Stimulated activated CD8-positive, alpha-beta memory T cell treated with anti-CD3 and anti-CD28 coated beads, Interleukin-2, amount 100 ng/mL, for 1 hour (primary cell): ENCODE measurements at places on chromosomes 2 and 18.

DNA sequence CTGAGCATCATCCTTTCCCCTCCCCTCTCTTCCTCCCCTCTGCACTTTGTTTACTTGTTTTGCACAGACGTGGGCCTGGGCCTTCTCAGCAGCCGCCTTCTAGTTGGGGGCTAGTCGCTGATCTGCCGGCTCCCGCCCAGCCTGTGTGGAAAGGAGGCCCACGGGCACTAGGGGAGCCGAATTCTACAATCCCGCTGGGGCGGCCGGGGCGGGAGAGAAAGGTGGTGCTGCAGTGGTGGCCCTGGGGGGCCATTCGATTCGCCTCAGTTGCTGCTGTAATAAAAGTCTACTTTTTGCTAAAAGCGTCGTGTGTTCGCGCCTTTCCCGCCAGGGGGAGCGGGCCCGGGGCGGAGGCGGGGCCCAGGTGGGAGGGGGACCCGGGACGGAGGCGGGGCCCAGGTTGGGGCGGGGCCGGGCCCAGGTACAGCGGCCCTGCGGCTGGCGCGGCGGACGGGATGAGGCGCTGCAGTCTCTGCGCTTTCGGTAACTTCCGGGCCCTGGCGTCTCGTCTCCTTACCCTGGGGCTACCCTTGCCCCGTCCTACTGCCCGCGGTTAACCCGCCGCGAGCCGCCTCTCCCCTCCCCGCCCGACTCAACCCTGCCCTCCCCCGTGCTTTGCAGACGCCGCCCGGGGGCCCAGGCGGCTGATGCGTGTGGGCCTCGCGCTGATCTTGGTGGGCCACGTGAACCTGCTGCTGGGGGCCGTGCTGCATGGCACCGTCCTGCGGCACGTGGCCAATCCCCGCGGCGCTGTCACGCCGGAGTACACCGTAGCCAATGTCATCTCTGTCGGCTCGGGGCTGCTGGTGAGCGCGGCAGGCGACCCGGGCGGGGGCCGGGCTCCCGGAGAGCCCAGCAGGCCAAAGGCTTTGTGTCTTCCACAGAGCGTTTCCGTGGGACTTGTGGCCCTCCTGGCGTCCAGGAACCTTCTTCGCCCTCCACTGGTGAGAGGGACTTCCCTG lies at the start of gene KRTCAP3:
KRTCAP3 (plus strand) TSS at position 424 of the 962 bp plus-strand sequence; CDS start at position 456, 32 bp downstream.
- peak; percentile 12 for DNase-seq

DNA sequence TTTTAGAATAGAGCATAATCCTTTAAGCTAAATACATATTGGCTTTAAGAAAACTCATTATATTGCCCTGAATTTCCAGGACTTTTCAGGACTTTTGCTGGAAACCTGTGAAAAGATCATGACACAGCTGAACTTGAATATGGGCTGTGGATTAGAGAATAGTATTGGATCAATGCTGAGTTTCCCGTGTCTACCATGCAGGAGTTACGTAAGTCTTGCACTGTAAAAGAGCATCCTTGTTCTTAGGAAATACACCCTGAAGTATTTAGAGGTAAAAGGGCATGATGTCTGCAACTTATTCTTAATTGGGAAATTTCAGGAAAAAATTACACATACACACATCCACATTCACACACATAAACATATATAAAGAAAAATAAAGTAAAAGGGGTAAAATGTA lies 82.1 kb downstream of the ZFP36L2 start:
- no peak for DNase-seq

GRCh38 chr2:238684362-238685326 lies 163.2 kb upstream of the TWIST2 start:
- no peak for DNase-seq

GRCh38 chr2:195612611-195613495 lies 44.2 kb upstream of the SLC39A10 start:
- DNase-seq, result no peak

DNA sequence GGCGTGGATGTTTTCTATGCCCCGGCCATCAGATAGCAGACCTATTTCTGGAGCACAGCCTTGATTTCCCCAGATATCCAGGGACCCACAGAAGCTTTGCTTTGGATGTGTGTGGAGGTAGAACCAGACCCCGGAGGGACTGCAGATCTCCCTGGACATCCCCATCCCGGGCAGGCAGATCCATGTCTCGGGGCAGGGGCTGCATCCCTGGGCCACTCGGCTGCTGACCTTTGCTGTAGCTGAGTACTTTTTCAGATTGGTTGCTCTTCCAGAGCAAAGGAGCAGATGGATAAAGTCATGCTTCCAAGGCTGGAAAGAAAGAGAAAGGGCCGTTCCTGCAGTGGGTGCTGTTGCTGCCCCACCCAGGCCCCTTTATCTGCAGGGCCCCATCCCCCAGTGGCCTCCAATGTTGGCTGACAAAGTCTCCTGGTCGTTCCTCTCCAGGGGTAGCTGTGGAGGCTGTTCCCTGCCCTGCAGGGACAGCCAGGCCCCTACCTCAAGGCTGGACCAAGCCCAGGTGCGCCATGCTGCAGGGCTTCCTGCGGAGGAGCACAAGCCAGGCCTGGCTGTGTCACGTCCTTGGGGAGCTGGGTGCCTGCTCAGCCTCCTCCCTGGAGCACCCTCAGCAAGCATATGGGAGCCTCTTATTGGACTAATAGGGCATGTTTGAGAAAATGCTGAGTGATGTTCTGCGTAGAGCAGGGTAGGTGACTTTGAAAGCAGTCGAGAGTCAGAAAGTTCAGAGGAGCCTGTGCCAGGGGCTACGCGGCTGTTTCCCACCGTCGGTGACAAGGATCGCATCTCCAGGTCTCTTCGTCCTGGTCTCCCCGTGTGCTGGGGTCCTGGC lies 68.4 kb downstream of the TPO start:
- DNase-seq, result no peak

DNA sequence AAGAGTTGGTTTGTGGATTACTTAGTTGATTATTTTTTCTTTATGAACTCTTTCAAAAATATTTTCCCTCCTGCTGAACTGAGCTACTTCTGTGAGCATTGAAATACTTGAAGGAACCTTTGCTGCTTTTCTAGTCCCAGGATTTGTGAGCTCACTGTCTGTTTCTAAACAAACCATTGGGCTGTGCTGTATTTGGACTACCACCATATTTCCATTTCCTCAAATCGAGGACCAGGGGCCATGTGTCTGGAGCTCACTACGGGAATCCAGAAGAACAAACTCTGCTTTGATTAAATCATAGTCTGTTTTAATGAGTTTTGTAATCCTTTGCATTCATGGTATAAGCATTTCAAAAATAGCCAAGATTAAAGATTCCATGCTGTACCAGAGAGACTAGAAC lies 1.3 kb downstream of the MRPL33 start:
- no peak for DNase-seq

- DNase-seq, result no peak
Observed at GRCh38 chr2:204892506-204893255, 347.4 kb downstream of the PARD3B start.

DNA sequence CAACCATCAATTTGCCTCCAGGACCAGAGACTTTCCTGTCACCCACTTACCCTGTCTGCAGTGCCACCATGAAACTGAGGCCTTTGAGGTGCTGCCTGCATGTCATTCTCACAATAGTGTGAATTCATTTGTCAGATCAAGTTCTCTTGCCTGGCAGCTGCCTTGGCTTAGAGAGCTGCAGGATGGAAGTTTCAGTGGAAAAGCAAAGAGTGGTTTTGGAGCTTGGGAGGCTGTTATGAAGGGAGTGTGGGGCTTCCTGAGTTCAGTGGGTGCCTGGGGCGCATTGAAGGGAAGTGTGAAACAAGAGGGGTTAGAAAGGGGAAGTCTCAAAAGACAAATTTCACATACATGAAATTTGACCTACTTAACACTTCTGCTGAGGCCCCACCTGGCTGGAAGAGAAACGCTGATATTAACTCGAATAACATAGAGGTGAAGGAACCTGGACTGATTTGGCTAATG lies 7.9 kb upstream of the LBH start:
- DNase-seq, result no peak

DNA sequence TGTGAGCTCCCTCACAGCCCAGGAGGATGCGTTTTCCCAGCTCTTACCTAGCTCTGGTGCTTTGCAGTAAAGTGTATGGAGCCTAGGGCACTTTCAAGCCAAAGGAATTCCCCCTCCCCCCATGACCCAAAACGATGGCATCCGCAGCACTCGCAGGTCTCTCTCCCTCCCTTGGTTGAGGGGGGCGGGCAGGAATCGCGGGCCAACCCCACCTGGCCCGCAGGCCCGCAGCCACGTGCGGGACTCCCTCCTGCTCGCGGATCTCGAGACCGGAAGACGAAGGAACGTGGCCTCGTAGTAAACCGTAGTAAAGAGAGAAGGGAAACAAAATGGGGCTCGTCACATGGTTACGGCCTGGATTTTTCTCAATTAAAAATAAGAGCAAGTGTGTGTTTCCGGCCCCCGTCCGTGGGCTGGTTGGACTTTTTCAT lies 8.5 kb downstream of the IRS1 start:
- DNase-seq, result no peak
